Endothelial cell of umbilical vein (primary cell): ENCODE measurements at places on chromosomes 4 and X. TPM values are rescaled to one million over a fixed set of nuclear protein-coding genes. Genes with fewer than 3 reads are reported as not detected.

Gene SPIN2A
- 0.75 and 0.76 TPM in 2 replicates for total RNA-seq

DNA sequence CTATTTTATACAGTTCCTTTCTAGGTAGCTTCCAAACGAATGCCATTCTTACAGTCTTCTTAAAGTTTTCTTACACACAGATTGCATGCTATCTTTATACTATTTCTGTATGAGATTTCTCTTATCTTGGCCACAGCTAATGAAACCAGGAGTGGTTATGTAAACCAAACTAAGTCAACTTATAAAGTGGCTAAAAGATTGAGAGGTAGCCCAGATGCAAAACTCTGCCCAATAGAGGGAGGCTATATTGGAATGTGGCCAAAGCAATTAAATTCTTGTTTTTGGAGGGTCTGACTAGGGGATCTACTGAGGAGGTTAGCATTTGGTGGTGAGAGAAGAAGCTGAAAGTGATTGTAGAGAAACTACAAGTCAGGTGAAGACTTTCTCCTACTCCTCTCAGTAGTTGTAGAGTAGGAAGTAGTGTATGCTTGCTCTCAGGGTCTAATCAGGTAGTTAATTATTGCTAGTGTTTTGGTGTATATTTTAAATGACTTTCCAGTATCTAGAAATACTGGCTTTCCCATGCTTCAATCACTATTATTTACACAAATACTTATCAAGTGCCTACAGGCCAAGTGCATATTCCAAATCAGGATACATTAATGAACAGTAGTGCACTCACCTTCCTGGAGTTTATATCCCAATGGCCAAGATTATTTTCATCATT, 104.2 kb upstream of the HPGD start:
- H3K4me1 ChIP-seq = no peaks in the 10 kb centered on the region
- no peak for DNase-seq
- no peak overlapping the region for H3K4me3 ChIP-seq

DNA sequence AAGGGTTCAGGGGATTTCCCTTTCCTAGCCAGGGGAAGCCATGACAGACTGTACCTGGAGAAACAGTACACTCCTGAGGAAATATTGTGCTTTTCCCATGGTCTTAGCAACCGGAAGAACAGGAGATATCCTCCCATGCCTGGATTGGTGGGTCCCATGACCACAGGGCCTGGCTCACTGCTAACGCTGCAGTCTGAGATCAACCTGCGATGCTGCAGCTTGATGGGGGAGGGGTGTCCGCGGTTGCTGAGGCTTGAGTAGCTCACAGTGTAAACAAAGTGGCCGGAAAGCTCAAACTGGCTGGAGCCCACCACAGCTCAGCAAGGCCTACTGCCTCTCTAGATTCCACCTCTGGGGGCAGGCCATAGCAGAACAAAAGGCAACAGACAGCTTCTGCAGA, 819.5 kb downstream of the TECRL start:
- DNase-seq = no peak
- no peak overlapping the region for H3K4me3 ChIP-seq
- no peaks in the 10 kb centered on the region for H3K4me1 ChIP-seq
- no peaks in the 10 kb centered on the region for H3K27me3 ChIP-seq

GRCh38 chr4:185794637-185795036, 17.4 kb downstream of the SORBS2 start:
- no peak overlapping the region for H3K27ac ChIP-seq
- H3K4me3 ChIP-seq = no peak overlapping the region
- H3K27me3 ChIP-seq = no peaks in the 10 kb centered on the region
- H3K36me3 ChIP-seq = no peaks in the 10 kb centered on the region
- no peak for DNase-seq

GRCh38 chr4:61918987-61919386, 718.9 kb downstream of the ADGRL3 start:
- H3K36me3 ChIP-seq = no peaks in the 10 kb centered on the region
- H3K4me1 ChIP-seq = no peaks in the 10 kb centered on the region
- H3K27me3 ChIP-seq = no peaks in the 10 kb centered on the region

GRCh38 chr4:11446155-11446811, 17.6 kb upstream of the HS3ST1 start:
- peak; percentile 65 for DNase-seq
- H3K4me3 ChIP-seq = no peak overlapping the region
- H3K36me3 ChIP-seq = no peaks in the 10 kb centered on the region
- H3K27ac ChIP-seq = no peak overlapping the region
- H3K4me1 ChIP-seq = no peaks in the 10 kb centered on the region

DNA sequence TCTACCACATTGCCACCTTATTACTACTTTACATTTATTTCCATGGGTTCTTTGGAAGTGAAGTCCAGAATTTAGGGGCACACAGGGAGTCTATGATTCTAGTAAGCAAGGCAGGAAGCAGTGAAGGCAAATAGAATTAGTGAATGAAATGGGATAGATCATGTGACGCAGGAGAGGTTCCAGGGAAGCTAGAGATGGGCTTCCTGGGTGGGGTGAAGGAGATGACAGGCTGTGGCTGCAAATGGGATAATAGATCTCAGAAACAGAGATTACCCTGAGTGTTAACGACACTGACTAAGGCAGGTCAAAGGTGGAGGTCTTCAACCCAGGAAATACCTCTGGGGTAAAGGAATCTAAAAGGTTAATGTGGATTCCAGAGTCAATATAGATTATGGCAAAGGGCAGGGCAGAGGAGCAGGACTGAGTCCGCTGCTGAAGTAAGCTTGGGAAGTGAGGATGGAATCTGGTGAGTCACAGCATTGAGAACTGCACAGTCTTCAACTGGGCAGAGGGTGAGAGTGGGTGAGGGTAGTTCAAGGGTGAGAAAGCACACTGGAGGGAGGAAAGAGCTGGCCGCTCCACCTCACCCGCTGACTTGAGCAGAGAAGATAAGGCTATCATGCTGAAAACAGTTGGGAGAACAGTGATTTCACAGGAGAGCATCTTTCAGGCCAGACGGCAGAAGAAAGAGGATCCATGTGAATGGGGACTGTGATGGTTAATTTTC, 70.8 kb downstream of the ANXA3 start:
- H3K27ac ChIP-seq = no peak overlapping the region
- no peaks in the 10 kb centered on the region for H3K36me3 ChIP-seq
- no peaks in the 10 kb centered on the region for H3K27me3 ChIP-seq
- peak; percentile 65 for DNase-seq

DNA sequence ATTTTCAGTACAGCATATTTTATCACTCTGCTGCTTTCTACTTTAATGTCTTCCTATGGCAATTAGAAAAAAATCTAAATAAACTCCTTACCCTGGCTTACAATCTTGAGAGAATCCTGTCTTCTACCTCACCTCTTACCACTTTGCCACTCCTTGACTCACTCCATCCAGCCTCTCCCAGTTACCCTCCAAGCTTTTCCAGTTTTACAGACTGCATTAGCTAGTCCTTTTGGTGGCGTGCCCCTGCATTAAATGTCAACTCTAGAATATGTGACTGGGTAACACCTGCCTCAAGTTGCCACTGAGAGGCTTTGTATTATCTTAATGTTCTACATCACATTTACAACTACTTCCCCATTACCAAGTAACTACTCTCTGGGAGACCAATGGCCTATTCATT, 7.5 kb upstream of the CDKL2 start:
- no peak overlapping the region for H3K27ac ChIP-seq
- no peak overlapping the region for H3K4me3 ChIP-seq
- H3K4me1 ChIP-seq = no peaks in the 10 kb centered on the region
- no peaks in the 10 kb centered on the region for H3K36me3 ChIP-seq

DNA sequence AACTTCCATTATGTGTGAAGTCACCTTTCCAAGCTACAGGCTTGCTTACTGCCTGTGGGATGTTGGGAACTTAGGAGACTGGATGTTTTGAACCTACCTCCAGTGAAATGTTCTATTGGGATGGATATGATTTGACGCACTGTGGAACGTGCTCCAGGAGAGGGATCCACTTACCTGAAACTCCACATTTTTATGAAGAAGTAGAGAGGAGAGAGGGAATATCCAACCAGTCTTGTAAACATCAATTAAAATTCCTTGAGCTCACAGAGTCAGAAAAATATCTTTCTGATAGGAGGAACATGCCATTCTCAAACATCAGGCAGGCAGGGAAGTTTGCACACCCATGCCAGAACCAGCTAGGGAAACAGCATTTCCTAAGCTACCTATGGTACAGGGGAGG, 91.1 kb upstream of the MAOA start:
- H3K36me3 ChIP-seq = no peaks in the 10 kb centered on the region
- no peaks in the 10 kb centered on the region for H3K27me3 ChIP-seq
- no peaks in the 10 kb centered on the region for H3K4me1 ChIP-seq
- H3K4me3 ChIP-seq = no peak overlapping the region
- H3K27ac ChIP-seq = no peak overlapping the region

DNA sequence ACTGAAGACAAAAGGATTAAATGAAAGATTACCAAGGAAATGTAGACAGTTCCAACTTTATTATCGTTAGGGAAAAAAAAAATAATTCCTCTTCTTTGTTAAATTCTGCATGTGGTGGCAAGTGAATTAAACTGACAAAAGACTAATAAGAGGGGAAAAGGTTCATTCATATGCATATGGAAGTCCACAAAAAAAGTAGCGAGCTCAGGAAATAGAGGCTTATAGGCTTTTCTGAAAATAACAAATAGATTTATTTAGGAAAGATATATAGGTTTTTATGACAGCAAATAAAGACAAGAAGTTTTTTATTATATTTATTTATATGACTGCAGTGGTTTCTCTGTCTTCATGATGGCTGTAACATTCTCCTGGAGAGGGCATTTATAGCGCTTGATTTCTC, 246.0 kb downstream of the NAF1 start:
- H3K27me3 ChIP-seq = no peaks in the 10 kb centered on the region
- no peaks in the 10 kb centered on the region for H3K36me3 ChIP-seq
- H3K4me3 ChIP-seq = no peak overlapping the region
- no peak for DNase-seq
- no peak overlapping the region for H3K27ac ChIP-seq

- peak within 1 kb of the TSS; percentile 55 for H3K4me3 ChIP-seq
- H3K36me3 ChIP-seq = no peaks in the 10 kb centered on the region
- no peaks in the 10 kb centered on the region for H3K27me3 ChIP-seq
- H3K27ac ChIP-seq = peak within 1 kb of the TSS; percentile 72
Observed at GRCh38 chrX:54182864-54183613, at the start of gene FAM120C. Gene FAM120C (minus strand): TSS chrX:54183254. CDS start chrX:54183198, 56 bp downstream.

Gene CFI
- 17.9 and 21.4 TPM in 2 replicates for total RNA-seq

Gene TRAM1L1
- 0.88 and 1.1 TPM in 2 replicates for total RNA-seq

Gene NLGN4X
- total RNA-seq = not detected in 2 replicates

- H3K4me1 ChIP-seq = no peaks in the 10 kb centered on the region
- no peaks in the 10 kb centered on the region for H3K27me3 ChIP-seq
- no peak overlapping the region for H3K27ac ChIP-seq
- no peak overlapping the region for H3K4me3 ChIP-seq
- no peaks in the 10 kb centered on the region for H3K36me3 ChIP-seq
Observed at GRCh38 chrX:69995362-69996112, 54.2 kb downstream of the AWAT2 start.

DNA sequence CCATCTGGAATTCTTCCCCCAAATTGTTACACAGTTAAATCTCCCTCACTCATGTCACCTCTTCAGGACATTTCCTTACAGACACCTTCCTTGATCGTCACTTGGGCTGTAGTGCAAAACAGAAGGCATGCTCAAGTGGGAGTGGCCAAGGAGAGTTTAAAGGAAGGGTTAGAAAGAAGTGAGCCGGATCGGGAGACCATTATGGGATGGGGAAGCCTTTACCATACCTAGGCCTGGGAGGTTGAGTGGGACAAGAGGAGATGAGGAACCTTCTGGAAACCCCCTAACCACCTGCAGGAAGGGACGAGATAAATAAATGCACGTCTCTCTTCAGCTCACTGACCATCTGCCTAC, 102.7 kb downstream of the UCHL1 start:
- no peak overlapping the region for H3K27ac ChIP-seq
- peaks cover 43% of the 10 kb centered on the region for H3K27me3 ChIP-seq
- no peak overlapping the region for H3K4me3 ChIP-seq
- H3K36me3 ChIP-seq = no peaks in the 10 kb centered on the region
- no peak for DNase-seq

Gene FSTL5
- total RNA-seq = 1.3 and 1.6 TPM in 2 replicates

DNA sequence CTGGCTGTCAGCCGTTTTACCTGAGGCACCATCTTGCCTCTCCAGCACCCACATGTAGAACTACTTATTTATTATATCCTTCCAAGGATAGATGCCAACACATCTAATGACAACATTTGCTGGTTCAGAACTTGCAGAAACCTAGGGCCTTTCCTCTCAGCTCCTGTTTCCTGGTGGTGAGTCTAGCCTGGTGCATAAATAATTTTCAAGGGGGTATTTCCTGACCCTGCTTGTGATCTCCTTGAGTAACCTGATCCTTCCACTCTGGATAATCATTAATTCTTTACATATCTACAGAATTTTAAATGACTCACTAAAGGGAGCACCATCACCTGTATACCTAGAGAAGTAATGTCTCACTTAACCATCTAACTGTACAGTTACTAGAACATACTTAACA, 153.4 kb downstream of the PPARGC1A start:
- no peak for DNase-seq
- H3K4me1 ChIP-seq = no peaks in the 10 kb centered on the region
- no peak overlapping the region for H3K4me3 ChIP-seq

Gene SLC9A7
- total RNA-seq = 7.5 and 10.4 TPM in 2 replicates

DNA sequence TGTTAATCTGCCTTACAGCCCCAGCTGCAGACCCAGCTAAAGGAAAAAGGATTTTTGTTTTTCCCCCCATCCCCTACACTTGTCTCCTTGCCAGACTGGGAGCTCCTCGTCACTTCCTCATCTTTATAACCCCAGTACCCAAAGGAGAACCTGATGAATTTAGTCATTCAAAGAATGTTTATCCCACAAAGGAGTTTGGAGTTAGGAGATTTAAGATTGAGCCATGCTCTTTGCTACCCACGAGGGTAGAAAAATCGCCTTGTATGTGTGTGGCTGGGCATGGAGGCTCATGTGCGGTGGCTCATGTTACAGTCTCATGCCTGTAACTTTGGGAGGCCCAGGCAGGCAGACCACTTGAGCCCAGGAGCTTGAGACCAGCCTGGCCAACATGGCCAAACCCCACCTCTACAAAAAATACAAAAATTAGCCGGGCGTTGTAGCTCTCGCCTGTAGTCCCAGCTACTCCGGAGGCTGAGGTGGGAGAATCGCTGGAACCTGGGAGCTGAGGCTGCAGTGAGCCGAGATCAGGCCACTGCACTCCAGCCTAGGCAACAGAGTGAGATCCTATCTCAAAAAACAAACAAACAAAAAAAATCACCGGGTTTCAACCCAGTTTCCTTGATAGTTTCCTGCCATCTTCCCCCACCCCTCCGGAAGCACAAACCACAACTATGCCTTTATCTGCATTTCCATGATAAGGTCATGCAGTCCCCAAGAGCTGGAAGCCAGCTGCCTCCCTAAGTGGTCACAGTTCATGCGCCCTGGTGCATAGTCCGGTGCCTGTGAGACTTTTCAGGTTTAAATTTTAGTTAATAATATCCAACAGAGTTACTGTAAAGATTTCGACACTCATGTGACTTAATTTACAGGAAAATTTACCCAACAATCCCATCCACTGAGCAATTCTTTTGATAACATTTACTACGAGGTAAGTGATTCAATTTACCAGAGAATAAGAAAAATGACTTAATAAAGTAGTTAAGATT, 1.5 kb downstream of the CFAP97 start:
- no peak overlapping the region for H3K4me3 ChIP-seq
- peak; percentile 44 for DNase-seq
